Aorta (tissue), 5 donors: ENCODE measurements at places on chromosomes 4 and X.
A peak's percentile ranks its signal among the peaks of the same experiment; 100 is the strongest.

DNA sequence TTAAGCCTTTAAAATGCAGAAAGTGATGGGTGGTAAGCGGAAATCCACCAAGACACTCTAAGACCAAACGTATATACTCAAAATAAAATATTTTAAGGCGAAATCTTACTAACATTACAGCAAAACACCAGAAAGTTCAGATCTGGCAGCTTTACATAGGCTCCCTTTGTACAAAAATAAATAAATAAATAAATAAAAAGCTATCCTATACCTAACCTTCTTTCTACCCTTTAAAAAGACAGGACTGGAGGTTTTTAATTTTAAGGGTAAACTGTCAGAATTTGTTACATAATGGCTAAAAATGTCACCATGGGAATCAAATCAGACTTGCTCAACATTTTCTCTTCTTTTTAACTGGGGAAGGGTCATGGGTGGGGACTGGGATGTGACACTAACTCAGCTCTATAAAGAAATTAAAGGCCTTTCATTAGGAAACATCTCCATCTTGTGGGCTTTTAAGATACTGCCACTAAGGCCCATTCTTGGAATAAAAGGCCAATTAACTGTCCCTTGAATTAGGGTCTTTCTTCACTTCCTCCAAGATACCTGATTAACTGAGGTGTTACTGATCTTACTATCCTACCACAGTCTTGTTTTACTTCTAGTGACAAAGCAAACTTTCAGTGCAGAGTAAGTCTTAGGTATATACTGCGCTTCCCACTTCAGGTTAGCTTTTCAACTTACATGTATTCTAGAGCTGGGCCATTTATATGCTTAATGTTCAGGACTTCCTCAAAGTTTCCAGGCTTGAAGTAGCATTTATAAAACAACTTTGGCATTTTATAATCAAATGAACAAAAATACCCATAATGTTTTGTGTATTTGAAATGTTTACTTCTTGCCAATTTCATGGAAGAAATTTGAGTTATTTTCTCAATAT lies 13.3 kb downstream of the HNRNPD start:
- DNase-seq, result no peak

- no peak for DNase-seq
Measured at GRCh38 chrX:97027384-97027922, 143.7 kb downstream of the RPA4 start.

GRCh38 chr4:123624959-123625358 lies 228.4 kb downstream of the SPRY1 start:
- DNase-seq, result no peak

- no peak for DNase-seq
Measured at GRCh38 chr4:135508006-135508714, 1306.6 kb upstream of the PABPC4L start.

- no peak for DNase-seq
Measured at GRCh38 chr4:69617083-69617694, 22.3 kb downstream of the UGT2A2 start.

DNA sequence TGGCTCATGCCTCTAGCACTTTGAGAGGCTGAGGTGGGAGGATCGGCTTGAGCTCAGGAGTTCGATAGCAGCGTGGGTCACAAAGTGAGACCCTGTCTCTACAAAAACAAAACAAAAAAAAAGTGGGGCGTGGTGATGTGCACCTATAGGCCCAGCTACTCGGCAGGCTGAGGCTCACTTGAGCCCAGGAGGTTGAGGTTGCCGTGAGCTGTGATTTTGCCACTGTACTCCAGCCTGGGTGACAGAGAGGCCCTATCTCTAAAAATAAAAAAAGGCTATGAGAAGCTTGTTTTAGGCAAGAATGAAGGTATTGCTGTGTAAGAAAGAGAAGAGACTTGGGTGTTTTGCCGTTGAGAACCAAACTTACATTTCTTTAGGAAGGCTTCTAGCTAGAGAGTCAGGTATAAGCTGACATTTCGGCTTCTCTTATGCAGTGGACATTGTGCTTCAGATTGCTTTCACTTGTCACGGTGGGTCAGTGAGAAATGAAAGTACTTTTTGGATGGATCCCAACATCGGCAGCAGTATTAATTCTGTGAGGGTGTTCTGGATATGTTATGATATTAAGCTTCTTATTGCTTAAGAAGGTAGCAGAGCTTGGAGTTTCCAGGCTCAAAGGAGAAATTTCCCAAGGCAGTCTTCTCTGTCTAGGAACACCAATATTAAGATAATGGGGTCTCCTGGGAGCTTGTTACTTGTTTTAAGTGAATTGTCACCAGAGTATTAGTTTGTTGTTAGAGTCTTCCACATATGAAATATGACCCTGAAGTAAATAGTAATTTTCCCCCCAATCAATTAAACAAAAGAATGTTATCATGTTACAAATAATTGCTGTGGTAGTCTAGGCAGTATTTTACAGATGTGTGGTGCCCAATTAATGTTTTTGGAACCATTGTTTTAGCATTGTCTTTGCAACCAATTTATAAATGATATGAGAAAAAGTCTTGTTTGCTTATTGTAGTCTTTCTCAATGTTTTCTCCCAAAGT lies 17.6 kb downstream of the TMEM131L start:
- no peak for DNase-seq

DNA sequence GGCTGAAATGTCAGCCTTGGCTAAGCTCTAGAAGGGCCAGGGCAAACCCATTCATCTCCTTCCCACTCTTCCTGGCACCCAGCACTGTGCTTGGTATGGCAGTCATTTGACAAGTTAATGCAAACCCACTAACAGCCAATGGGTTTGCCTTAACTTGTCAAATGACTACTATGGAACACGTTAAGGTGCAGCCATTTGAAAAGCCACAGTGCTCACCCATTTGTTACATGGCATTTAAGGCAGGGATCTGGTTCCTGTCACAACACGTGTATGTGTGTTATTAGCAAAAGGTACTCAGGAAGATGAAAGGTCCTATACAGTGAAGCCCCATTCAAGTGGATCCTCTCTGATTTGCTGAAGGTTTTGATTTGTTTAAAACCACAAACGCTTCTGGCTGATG lies 7.2 kb downstream of the CRMP1 start:
- no peak for DNase-seq

DNA sequence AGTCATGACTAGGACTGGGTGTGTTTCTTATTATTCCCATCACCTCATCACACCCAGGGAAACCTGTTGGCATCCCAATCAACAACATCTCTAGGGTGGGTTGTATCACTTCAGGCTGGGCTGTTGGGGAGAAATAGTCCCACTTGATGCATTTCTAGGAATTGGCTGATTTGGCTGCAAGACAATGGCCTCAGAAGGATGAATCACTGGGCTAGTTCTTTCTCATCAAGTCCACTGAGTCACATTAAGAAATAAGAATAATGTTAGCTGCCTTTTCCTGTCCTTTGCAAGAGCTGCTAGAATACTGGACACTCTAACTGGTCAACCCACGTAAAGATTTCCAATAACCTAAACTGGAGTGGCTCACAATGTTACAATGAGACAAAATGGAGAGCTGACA lies 104.2 kb downstream of the CHRDL1 start:
- DNase-seq, result no peak

DNA sequence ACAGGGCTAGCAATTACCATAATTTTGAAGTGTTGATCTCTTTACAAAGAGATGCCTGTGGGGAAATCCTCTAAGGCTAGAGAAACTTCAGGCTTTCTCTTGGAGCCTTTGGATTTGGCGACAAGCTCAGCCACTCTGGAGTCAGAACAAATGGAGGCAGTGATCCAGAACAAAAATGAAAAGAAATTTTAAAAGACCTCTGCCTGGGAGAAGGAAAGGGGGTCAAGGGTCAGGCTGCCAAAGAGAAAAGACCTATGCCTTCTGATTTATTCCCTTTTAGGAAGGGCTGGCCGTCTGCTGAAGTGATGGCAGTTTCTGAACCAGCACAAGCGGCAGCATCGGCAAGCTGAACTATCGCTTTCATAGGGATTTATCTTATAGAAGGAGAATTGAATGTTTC lies 140.8 kb upstream of the SFRP2 start:
- no peak for DNase-seq

DNA sequence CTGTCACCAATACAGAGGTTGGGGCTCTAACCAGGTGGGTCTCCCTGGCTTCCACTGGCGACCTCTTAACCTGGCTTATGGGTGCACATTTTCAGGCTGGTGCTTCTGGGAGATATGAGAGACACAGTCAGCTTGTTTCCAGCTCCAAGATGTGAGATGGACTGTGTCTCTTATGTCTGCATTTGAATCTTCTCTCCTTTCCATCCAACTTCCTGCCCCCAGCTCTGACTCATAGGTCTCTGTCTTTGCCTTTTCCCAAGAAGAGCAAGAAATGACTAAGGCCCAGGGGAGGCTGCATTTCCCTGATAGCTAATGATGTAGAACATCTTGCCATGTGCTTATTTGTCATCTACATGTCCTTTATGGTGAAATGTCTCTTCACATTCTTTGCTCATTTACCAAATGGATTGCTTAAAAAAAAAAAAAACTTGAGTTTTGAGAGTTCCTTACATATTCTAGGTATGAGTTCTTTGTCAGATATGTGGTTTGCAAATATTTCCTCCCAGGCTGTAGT lies 3.2 kb upstream of the UXT start:
- DNase-seq, result no peak

GRCh38 chr4:47926667-47927258 lies 12.4 kb upstream of the NFXL1 start:
- peak; percentile 45 for DNase-seq

GRCh38 chr4:70714079-70714887 lies 7.5 kb upstream of the RUFY3 start:
- no peak for DNase-seq

GRCh38 chr4:170990989-170991589 lies 822.1 kb upstream of the GALNTL6 start:
- DNase-seq, result no peak

GRCh38 chr4:623914-624566 lies 1.3 kb upstream of the PDE6B start:
- peak; percentile 53 for DNase-seq

GRCh38 chr4:161702287-161702686 lies 461.5 kb downstream of the FSTL5 start:
- no peak for DNase-seq

- DNase-seq, result no peak
Measured at GRCh38 chrX:101203761-101204351, 15.7 kb upstream of the DRP2 start.

- DNase-seq, result no peak
Measured at GRCh38 chr4:162912482-162912881, 254.2 kb downstream of the NAF1 start.

GRCh38 chr4:1855333-1856070 lies 454 bp downstream of the LETM1 start:
- no peak for DNase-seq

DNA sequence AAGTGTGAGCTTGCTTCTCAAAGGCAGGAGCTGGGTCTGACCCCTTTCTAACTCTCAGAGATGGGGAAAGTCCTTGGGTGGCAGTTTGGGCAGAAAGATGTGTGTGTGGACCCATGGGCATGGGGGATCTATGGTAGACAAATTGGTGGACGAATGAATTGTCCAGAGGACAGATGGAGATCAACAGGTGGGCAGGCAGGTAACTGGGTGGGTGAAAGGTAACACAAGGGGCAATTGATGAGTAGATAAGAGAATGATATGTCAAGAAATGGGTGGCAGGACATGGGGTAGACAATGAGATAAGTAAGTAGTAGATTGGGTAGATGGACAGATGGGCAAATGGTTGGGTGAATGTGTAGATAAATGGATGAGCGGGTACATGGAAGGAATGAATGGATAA lies 2.9 kb upstream of the KCND1 start:
- no peak for DNase-seq

DNA sequence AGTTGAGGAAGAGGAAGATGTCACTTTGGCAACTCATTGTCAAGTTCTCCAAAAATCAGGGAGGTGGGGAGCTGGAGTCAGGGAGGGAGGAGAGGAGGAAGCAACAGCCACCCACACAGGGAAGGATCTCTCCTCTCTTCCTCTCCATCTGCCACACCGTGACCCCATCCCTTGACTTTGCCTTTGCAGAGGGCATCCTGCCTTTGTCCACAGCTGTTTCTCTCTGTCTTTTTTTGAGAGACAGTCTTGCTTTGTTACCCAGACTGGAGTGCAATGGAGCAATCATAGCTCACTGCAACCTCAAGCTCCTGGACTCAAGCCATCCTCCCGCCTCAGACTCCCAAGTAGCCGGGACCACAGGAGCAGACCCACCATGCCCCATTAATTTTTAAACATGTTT lies 276.0 kb downstream of the SHOX start:
- DNase-seq, result no peak

DNA sequence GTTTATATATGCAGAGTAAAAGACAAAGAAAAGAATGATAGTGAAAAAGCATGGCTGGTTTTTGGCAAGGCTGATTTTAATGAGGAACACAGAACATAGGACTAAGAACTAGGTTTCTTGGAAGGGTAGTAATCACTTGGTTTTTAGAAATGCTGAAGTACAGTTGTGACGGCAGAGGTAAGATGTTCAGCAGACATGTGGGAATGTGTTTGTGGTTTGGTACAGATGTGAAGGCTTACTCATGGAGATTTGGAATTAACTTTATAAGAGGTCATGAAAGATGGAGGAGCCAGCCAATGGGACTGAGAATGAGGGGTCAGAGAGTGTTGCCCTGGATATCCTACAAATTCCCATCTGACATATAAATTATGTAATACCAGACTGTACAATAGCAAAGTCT lies 243.6 kb downstream of the NPFFR2 start:
- DNase-seq, result no peak

DNA sequence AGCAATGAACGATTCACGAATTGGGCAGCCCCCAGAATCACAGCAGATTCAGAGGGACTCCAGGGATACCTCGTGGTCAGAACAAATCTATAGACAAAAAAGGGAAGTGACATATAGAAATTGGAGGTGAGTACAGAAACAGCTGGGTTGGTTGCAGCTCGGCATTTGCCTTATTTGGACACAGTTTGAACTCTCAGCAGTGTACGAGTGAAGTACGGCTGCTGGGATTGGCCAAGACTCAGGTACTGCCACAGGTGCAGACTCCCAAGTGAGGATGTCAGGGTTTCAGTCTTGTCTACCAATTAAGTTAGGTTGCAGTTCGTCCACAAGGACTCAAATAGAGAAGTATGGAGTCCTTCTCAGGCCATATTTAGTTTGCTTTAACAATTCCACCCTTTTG lies 28.2 kb downstream of the HTT-AS start:
- DNase-seq, result no peak

DNA sequence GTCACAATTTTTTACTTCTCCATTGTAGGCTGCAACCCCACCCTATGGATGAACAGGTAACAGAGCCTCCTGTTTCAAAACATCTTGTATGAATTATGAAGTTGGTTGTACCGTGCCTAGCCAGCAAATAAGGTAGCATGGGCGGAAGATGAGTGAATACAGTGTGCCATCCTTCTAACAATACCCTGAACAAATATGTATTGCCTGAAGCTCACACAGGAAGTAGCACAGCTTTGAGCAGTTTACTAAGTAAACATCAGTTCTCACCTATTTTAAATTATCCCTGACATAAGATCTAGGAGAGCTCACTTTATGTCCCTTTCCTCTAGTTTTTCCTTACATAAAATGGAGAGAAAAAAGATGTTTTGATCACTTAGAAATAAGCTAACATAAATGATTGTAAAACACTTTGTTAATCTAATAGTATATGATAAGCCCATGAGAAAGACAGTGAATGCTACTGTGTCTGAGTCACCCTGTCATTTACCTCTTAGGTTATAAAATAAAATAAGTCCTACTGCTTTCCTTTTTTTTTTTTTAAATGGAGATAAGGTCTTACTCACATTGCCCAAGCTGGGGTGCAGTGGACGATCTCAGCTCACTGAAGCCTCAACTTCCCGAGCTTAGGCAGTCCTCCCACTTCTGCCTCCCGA lies 36.6 kb downstream of the GRSF1 start:
- no peak for DNase-seq
